ENCODE measurements at places on chromosomes 7 and 10. TPM values are rescaled to one million over a fixed set of nuclear protein-coding genes. Genes with fewer than 3 reads are reported as not detected.

The MIOS gene
- 87.1 TPM for total RNA-seq

The TMEM229A gene
- total RNA-seq: not detected

The SH2D4B gene
- total RNA-seq: 0.07 TPM

The MINDY4 gene
- 7.6 TPM for total RNA-seq

The ZNF488 gene
- total RNA-seq: 2.6 TPM

The GRID2IP gene
- 0.22 TPM for total RNA-seq

DNA sequence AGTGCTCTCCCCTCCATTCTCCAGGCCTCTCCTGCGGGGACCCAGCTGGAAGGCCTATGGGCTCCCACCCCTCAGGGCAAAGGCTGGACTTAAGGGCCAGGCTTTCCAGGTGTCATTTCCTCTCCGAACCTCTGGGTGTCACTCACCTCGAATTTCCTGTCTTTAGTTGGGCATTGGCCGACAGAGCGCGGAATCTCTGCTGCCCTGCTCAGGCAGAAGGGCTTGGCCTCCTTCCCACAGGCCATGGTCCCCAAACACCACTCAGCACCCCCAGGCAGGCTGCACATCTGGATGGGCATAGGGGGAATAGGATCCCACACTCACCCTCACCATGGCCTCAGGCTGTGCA, 212.9 kb downstream of the CCSER2 start:
- DNase-seq: no peak

- DNase-seq: peak; percentile 32
Measured at GRCh38 chr10:114375047-114375446, 29.3 kb downstream of the AFAP1L2 start.

GRCh38 chr7:94687810-94688209, 31.9 kb upstream of the SGCE start:
- DNase-seq: no peak

DNA sequence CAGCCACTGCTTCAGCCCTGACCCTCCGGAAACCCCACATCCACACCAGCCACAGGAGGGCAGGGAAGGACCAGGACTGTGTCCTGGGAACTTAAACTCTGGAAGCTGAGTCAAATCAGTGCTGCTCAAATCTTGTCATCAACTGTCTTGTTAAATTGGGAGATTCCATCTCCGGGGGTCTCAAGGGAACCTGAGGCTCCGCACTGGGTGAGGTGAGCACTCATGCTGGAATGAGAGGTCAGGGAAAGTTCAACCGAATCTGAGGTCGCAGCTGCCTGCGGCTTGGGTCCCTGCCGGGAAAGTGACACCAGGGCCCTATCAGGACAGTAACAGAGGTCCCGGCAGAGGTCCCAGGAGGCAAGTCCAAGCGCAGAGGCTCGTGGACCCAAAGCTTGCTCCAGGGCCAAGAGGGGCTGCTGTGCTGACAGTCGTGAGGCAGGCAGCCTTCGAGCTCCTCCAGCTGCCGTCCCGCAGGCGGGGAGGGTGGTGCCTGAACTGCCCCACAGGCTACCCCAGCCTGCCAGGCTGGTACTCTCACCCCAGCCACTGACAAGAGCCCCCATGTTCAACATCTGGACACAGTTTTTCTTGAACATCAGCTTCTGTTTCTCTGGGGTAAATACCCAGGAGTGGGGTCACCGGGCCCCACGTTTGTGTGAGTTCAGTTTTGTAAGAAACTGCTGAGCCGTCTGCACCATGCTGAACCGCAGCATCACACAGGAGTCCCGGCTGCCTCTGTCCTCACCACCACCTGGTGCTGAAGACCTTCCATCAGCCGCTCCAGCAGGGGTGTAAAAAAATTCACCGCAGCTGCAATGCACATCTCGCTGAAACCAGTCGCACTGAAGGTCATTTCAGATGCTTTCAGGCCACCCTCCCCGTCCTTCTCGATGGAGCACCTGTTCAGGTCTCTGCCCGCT, 101.0 kb downstream of the DIP2C start:
- no peak for DNase-seq

DNA sequence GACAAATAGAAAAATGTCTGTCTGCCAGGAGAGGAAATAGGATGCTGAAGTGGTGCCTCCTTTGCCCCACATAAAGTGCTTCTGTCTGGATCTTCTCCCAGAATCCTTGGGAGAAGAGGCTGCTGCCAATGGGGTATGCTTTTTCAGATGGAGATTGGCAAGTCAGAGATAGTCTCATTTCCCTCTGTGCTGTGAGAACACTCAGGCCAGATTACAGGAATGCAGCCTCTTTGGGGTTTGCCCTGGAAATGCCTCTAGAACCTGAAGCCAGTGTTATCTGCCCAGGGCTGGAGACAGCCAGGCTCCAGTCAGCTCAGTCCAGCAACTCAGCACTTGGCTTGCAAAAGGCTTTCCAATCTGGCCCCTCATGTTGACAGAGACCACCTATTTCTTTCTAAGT, 119.1 kb upstream of the PHYHIPL start:
- DNase-seq: no peak

- DNase-seq: peak; percentile 73
Measured at GRCh38 chr10:34746094-34746493, 69.0 kb downstream of the PARD3 start.

- DNase-seq: no peak
Measured at GRCh38 chr7:75638594-75639070, 100.1 kb downstream of the HIP1 start.

DNA sequence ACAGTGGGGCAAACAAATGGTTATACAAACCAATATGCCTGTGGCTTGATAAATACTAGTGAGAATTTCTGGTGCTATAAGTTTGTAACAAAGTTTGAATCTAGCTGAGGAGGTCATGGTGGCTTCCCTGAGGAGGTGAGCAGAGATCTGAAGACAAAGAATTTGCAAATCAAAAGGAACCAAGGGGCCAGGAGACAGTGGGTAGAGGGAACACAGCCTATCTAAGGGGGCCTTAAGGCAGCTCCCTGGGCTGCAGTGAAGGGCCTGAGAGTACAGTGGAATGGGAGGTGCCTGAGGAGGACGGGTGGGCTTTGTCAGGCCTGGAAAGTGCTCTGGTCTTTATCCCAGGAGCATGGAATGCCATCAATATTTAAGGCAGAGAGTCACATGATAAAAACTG, 21.8 kb downstream of the RNF133 start:
- DNase-seq: no peak

GRCh38 chr7:124688991-124689390, 76.6 kb downstream of the GPR37 start:
- peak; percentile 79 for DNase-seq

- peak; percentile 89 for DNase-seq
Measured at GRCh38 chr10:70932392-70933196, 44.2 kb upstream of the PCBD1 start.

GRCh38 chr10:70549351-70549961, 53.1 kb downstream of the PRF1 start:
- no peak for DNase-seq

- peak; percentile 98 for DNase-seq
Measured at GRCh38 chr7:1512781-1513656, 8.8 kb upstream of the INTS1 start.

- no peak for DNase-seq
Measured at GRCh38 chr7:66039094-66039670, 36.4 kb upstream of the ASL start.

- no peak for DNase-seq
Measured at GRCh38 chr7:4113271-4113670, 568.8 kb upstream of the FOXK1 start.

DNA sequence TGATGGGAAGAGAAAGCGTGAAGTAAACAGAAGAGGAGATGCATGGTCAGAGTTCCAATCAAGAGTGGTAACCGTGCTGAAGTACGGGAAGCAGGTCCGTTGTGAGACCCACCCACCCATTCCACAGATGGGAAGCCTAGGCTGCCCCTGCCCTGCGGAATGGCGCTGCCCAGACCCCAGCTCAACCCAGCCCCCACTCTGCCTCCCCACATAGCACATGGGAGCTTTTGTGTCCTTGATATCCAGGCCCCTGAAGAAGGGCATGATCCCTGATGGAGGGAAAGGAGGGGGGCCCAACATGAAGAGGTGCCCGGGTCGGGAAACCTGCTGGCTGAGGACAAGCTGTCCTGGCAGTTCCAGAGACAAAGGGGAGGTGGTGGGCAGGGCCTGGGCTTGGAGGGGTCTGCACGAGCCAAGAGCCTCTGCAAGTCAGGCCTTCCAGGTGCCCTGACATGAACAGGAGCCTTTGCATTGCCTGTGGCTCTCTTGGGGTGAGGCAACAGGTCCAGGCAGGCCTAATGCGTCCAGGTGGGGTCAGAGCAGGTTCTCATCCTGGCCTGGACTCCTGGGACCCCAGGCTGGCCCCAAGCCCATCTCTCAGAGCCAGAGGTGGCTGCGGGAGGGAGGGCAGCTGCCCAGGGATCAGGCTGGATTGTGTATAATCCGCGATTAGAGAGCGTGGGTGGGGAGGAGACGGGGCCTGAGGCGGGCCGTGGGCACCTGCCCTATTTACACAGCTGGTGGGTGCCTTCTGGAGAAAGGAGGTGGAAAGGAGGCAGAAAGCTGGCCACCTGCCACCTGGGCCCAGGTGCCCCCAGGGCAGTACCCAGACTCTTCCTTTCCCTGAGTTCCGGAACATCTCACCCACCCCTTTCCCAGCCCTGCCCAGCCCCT, 23.5 kb downstream of the YKT6 start:
- DNase-seq: no peak

DNA sequence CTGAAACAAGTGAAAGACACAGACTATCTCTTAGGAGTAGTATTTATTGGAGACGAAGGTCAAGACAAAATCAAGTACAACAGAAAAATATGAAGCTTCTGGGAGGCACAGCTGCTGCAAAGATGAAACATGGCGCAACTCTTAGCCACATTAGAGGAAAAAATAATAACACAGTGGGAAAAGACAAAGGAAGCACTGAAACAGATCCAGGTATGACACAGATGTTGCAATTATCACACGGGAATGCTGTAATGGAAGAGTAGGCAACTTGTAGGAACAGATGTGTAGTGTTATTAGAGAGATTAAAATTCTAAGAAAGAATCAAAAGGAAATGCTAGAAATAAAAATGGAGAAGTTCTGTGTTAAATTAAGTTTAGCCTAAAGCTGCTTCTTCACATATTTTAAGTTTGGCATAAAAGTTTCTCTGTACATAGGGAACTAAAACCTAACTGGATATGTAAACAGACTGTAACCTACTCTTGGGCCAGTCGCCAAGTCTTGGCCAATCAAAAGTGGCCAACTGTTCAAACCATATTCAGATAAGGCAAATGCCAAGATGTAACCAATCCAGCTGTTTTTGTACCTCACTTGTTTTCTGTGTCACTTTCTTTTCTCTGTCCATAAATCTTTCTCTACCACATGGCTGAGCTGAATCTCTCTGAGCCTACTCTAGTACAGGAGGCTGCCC, 1132.0 kb upstream of the LRRTM3 start:
- peak; percentile 6 for DNase-seq

- DNase-seq: no peak
Measured at GRCh38 chr10:99714446-99714845, 17.5 kb downstream of the COX15 start.

- DNase-seq: no peak
Measured at GRCh38 chr10:21493784-21494183, 31.7 kb downstream of the SKIDA1 start.

DNA sequence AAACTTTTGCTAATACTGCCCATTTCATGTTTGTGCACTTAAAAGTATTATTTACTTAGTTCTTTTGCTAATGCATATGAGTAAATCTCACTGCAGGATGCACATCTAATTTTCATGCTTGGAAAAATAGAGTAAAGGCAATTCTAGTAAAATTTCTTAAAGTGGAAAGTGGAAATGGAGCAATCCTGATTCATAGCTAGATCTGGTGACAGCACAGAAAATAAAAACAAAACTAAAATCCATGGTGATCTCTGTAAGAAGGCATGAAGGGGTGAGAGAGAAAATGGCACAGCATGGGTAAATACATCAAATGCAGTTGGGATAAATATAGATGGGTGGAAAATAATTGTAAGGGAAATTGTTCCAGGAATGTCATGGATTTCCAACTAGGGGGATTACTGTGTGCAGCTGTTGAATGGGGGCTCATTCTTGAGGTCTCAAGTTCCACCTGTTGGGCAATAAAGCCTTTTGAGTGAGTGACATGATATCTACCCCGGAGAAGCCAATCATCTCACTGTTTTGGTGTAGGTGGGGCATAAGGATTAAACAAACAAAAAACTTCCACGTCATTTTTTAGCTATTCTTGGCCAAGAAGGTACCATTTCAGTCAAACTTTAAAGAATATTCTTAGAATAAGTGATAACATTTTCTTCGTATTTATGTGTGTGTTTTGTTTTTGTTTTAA, 1.7 kb upstream of the MCU start:
- no peak for DNase-seq

DNA sequence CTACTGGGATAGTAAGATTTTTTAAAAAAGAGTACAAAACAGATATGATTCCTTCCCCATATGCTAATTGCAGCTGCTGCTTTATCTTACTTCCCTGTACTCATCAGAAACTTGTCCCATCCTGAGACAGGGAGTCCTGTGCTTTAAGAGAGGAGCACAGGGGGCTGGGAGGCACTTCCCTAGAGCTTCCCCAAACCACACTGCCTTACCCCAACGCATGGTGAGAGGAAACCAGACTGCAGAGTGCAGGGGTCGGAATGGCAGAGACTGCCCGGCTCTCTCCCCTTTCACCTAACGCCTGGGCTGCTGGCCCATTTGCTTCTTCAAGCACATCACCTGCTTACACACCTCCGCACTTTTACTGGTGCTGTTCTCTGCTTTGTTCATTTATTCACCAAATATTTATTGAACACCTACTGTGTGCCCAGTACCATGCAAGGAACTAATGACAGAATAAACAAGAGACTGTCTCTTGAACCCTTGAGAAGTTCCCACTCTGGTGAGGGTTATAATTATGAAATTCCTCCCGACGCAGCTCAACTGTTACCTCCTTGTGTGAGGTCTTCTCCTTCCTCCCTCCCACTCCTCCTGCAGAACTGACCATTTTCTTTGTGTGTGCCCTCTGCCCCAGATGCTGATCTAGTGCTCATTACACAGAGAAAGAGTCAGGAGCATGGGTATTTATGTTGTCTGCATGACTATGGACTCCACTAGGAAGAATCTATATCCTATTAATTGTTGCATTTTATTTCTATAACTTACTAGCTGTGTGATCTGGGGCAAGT, 289.7 kb downstream of the TCF7L2 start:
- DNase-seq: no peak

DNA sequence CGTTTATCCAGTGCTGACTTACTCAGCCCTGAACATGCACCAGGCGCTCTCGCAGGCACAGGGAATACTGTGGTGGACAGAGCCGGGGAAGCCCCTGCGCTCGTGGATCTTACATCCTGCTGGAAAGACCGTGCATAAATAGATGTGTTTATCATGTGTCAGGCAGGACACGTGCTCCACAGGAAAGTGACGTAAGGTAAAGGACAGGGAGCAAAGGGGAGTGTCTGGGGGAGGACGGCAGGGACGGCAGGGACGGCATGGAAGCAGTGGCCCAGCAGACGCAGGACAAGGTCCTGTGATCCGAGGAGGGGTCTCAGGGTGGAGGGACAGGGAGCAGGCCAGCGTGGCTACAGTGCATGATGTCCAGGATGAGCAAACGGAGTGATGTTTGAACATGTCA, 410.5 kb downstream of the PAXIP1 start:
- DNase-seq: no peak

GRCh38 chr10:28533186-28533564, 257 bp downstream of the WAC start:
- DNase-seq: no peak

GRCh38 chr7:84829719-84830118, 357.1 kb downstream of the SEMA3D start:
- DNase-seq: peak; percentile 3
